Left lobe of liver (tissue), 2 donors: ENCODE measurements at places on chromosomes 2 and 18. TPM values are rescaled to one million over a fixed set of nuclear protein-coding genes. Genes with fewer than 3 reads are reported as not detected.

Gene NAT8
- 26.3 TPM for total RNA-seq

Gene CPLX4
- not detected for total RNA-seq

Gene CFAP221
- 1.2 TPM for total RNA-seq

Gene FAP
- total RNA-seq = 0.58 TPM

Gene ITGA4
- 2.3 TPM for total RNA-seq

Gene ANXA4
- 102 TPM for total RNA-seq

Gene CGREF1
- total RNA-seq = 5.5 TPM

Gene SERPINB4
- not detected for total RNA-seq

Gene FBLN7
- 5.1 TPM for total RNA-seq
